ENCODE measurements at places on chromosomes 13 and 19. TPM values are rescaled to one million over a fixed set of nuclear protein-coding genes. Genes with fewer than 3 reads are reported as not detected.

The AXL gene
- total RNA-seq = 466 TPM

The IGFL2 gene
- total RNA-seq = not detected

The ZNF444 gene
- total RNA-seq = 2.5 TPM

The DNAAF3 gene
- not detected for total RNA-seq

The SOX1 gene
- not detected for total RNA-seq

The SIGLECL1 gene
- total RNA-seq = not detected

The ZNF763 gene
- 0.90 TPM for total RNA-seq

The GPX4 gene
- 357 TPM for total RNA-seq

- no peak for DNase-seq
Observed at GRCh38 chr13:30502237-30502636, 36.5 kb upstream of the HMGB1 start.

GRCh38 chr13:49499889-49500660 is 4.3 kb downstream of the PHF11 start:
- peak; percentile 90 for DNase-seq

- no peak for DNase-seq
Observed at GRCh38 chr13:62123409-62123808, 707.8 kb upstream of the PCDH20 start.

GRCh38 chr13:30991184-30991583 is 58.7 kb downstream of the TEX26 start:
- DNase-seq = no peak

- peak; percentile 60 for DNase-seq
Observed at GRCh38 chr13:71634602-71635443, 232.2 kb downstream of the DACH1 start.

DNA sequence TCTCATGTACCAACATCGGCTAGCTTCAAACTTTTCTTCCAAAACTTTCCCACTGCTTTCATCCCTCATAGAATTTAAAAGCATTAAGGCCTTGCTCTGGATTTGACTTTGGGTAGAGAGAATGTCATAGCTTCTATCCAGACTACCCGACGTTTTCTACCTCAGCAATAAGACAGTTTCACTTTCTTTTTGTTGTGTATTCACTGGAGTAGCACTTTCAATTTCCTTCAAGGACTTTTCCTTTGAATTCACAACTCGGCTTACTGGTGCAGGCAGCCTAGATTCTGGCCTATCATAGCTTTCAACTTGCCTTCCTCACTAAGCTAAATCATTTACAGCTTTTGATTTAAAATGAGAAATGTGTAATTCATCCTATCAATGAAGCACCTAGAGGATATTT is 420.4 kb upstream of the GPC6 start:
- DNase-seq = no peak

DNA sequence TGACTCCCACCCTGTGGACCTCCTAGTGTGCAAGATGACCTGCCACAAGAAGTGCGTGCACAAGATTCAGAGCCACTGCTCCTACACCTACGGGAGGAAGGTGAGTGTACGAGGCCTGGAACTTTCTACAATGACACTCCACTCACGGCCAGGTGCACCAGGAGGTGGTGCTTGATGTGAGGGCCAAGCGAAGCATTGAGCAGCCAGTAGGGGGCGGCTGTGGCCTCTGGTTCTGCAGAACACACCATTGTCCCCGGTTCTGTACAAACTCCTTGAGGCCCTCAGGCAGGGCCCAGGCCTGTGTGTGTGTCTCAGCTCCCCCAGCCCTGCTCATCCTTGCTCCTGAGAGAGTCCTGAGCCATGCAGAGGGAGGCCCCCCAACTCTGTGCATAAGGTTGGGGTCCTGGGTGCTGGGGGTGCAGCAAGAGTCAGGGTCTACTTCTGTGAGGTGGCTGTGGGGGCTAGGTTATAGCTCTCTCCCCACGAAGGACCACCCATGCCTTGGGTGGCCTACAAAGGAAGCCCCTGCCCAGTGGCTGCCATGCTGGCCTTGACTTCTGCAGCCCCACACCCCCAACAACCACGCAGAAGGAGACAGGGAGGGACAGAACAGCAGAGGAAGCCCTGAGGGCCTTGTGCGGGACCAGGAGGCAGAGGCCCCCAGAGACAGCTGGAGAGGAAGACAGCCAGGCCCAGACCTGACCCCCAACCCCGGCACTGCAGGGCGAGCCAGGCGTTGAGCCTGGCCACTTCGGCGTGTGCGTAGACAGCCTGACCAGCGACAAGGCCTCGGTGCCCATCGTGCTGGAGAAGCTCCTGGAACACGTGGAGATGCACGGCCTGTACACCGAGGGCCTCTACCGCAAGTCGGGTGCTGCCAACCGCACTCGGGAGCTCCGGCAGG is 9.7 kb upstream of the USE1 start:
- peak; percentile 34 for DNase-seq

DNA sequence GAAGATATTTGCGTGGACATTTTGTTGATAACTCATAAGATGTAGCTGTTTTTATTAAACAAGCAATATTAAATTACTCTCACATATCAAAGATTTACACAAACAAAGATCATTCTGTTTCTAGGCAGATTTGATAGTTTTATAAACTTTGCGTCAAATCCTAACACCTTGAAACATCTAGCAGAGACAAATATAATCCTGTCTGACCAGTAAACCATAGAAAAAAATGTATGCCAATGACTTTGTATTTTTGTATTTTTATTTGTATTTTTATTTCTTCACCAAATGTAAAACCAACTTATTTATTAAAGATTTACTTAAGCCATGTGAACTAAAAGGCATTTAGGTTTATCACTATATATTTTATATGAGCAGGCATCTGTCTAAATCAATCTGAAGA is 494.6 kb downstream of the GPC5 start:
- no peak for DNase-seq

GRCh38 chr19:10565028-10565566 is 713 bp downstream of the KRI1 start:
- peak; percentile 21 for DNase-seq

GRCh38 chr13:26061947-26062346 is 10.1 kb upstream of the SHISA2 start:
- DNase-seq = peak; percentile 61

- no peak for DNase-seq
Observed at GRCh38 chr13:48930918-48931317, 44.8 kb upstream of the FNDC3A start.

GRCh38 chr13:74115133-74115532 is 19.1 kb downstream of the KLF12 start:
- peak; percentile 78 for DNase-seq

DNA sequence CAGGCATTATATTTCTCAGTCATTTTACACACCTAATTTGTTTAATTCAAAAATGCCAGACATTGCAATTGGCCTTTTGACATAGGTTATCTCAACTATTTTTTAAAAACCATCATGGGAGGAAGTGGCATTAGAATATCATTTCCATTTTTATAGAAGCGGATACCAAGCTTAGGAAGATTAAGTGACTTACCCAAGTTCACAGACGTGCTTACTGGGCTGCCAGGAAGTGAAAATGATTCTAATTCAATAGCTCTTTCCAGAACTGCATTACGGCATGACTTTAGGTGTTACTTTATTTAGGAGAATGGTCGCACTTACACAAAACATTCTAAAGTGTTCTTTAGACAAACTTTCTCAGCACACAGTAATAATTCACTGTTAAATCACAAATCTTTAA is 231.9 kb downstream of the KLF12 start:
- no peak for DNase-seq

DNA sequence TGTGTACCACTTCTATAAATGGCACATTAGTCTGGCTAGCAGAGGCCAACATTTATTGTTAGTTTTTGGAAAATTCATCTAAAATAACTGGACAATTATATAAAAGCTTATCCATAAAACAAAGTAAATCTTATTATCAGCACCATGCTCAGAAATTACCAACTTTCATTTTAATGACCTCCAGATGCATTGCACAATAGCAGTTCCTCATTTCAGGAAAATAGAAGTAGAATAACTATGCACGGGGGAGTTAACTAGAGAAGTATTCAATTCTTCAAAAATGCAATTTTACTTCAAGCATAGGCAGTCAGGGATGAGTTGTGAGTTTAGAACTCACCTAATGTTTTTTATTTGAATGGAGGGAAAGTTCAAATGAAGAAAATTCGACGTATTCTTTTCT is 1023.5 kb downstream of the PCDH17 start:
- no peak for DNase-seq

- no peak for DNase-seq
Observed at GRCh38 chr13:32752311-32752710, 166.1 kb downstream of the PDS5B start.

GRCh38 chr13:82356667-82357410 is 1525.4 kb downstream of the SLITRK1 start:
- DNase-seq = no peak

DNA sequence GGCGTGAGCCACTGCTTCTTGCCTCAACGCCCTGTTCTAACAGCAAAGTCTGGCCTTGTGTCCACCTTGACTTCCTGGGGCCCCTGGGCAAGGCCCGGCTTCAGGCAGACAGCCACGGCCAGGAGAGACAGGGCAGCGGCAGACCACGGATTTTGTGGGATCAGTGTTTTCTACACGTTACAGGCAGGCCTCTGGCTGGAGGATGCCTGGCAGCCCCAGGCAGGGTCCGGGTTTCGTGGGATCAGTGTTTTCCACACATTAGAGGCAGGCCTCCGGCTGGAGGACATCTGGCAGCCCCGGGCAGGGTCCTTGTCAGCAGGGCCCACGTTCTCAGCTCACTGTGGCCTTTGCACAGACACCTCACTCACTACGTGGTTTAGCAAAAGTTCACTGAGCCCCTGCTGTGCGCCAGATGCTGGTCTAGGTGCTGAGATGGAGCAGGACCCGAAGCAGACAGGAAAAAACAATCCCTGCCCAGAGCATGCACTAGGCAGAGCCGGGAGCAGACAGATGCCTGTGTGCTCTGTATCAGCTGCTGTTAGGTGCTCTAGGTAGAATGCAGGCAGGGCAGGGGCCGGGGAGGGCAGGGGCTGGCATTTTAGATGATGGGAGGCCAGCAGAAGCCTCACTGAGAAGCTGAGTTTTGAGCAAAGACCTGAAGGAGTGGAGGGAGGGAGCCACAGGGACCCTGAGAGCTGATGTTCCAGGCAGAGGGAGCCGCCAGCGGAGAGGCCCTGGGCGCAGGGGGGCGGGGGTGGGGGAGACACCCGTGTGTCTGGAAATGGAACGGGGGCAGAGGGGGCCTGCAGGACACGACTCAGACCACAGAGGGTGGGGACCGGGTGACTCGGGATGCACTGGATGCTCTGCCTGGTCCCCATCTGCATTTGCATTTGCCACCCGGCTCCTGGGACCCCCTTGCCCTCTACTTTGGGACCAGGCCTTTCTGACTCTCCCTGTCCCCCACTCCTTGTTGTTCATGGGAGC is 25.0 kb upstream of the NCCRP1 start:
- no peak for DNase-seq

DNA sequence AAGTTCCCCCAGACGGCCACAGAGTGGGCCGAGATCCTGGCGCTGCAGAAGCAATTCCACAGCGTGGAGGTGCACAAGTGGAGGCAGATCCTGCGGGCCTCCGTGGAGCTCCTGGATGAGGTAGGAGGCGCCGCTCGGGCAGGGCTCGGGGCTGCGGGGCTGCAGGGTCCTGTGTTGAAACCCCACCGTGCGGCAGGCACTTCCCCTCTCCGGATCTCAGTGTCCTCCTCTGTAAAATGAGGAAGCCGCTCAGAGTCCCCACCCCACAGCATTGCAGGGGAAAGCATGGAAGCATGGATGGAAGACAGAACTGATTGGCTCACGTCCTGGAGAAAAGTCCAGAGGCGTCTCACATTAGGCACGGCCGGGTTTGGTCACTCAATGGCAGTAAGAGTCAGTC is 6.8 kb upstream of the SCN1B start:
- no peak for DNase-seq

DNA sequence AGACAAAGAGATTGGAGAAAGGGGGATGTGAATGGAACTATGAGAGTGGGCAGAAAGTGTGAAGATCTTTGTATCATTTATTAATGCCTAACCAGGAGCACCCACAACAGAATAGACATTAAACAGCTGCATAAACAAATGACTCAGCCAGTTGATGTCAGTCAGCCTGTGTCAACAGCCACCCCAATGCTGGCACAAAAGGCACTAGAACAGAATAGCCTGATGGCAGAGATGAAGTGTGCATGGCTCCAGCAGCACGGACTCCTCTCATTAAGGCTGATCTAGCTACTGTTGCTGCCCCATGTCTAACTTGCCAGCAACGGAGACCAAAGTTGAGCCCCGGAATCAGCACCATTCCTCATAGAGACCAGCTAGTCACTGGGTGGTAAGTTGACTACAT is 7.8 kb downstream of the CPB2 start:
- no peak for DNase-seq

DNA sequence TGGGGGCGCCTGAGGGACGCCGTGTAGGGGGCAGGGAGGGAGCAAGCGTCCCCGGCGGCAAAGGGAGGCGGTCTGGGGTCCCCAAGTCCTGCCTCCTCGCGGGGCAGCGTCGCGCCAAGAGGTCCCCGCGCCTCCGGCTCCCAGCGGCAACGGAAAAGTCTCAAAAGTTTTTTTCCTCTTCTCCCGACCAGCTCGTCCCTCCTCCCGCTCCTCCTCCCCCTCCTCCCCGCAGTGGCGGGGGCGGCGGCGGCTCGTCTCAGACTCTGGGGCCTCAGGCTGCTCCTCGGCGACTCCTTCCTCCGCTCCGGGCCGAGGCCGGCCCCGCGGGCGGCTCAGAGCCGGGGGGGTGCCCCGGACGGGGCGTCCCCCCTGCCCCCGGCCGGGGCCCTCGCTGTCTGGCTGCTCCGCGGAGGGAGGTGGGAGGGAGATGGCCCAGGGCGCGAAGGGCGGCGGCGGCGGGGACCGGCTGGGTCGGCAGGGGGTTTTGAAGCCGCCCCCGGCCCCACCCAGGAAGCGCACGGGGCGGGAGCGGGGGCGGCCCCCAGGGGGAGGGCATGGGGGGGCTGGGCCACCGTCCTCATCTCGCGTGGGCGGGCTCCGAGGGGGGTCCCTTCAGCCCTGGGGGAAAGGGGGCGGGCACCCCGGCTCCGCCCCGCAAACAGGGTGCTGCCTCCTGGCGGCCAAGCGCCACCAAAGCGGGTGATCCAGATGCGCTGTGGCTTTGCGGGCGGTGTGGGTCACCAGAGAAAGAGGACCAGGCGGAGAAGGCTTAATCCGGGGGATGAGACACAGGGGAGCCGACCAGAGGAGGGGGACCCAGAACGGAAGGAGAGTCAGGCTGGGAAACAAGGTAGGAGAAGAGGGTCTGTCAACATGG is at the start of gene TGFB1:
TGFB1 (minus strand) TSS at position 457 of the 877 bp plus-strand sequence. CDS start 878 bp downstream, outside the sequence.
- DNase-seq = peak; percentile 87

- no peak for DNase-seq
Observed at GRCh38 chr13:33556828-33557227, 261.1 kb upstream of the RFC3 start.

DNA sequence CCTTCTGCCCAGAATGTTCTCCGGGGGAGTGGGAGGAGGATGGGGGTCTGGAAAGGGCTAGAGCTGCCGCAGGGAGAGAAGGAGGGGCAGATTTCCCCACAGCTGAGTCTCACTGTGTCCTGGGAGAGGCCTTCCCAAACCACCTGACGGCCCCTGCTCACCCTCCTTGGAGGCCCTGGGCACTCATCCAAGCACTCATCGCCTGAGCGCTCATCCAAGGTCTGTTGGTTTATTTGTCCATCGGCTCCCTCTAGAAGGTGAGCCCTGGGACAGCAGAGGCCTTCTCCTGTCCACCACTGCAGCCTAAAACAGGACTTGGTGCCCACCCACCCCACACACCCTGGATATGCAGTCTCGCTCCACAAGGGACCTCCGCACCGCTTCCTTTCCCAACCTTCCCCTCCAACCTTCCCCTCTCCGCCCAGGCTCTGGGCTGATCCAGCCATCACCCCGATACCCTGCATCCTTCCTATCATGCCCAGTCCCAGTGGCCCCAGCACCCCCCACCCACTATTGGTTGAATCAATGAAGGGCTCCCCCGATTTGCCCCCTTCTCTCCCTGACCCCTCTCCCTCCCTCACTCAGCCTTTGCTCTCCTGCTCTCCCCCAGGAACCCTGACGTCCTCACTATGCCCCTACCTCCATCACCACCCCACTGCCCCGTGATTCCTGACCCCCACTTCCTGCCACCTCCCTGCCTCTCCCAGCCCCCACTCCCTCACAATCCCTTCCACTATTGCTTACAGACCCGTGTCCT is 1.7 kb downstream of the UBXN6 start:
- peak; percentile 84 for DNase-seq

Measured in IMR-90 (cell line).